ENCODE measurements at places on chromosomes 13 and 19.
A peak's percentile ranks its signal among the peaks of the same experiment; 100 is the strongest.

GRCh38 chr13:51999510-51999911 lies 11.7 kb downstream of the ATP7B start:
- no peaks in the 10 kb centered on the region for H3K36me3 ChIP-seq
- H3K4me3 ChIP-seq, result no peak overlapping the region
- no peak for DNase-seq

- H3K27me3 ChIP-seq, result peaks cover 8% of the 10 kb centered on the region
- no peaks in the 10 kb centered on the region for H3K4me1 ChIP-seq
- H3K36me3 ChIP-seq, result no peaks in the 10 kb centered on the region
- H3K4me3 ChIP-seq, result no peak overlapping the region
- no peak for DNase-seq
- no peak overlapping the region for H3K27ac ChIP-seq
Measured at GRCh38 chr13:23440821-23441618, 7.5 kb upstream of the SACS start.

DNA sequence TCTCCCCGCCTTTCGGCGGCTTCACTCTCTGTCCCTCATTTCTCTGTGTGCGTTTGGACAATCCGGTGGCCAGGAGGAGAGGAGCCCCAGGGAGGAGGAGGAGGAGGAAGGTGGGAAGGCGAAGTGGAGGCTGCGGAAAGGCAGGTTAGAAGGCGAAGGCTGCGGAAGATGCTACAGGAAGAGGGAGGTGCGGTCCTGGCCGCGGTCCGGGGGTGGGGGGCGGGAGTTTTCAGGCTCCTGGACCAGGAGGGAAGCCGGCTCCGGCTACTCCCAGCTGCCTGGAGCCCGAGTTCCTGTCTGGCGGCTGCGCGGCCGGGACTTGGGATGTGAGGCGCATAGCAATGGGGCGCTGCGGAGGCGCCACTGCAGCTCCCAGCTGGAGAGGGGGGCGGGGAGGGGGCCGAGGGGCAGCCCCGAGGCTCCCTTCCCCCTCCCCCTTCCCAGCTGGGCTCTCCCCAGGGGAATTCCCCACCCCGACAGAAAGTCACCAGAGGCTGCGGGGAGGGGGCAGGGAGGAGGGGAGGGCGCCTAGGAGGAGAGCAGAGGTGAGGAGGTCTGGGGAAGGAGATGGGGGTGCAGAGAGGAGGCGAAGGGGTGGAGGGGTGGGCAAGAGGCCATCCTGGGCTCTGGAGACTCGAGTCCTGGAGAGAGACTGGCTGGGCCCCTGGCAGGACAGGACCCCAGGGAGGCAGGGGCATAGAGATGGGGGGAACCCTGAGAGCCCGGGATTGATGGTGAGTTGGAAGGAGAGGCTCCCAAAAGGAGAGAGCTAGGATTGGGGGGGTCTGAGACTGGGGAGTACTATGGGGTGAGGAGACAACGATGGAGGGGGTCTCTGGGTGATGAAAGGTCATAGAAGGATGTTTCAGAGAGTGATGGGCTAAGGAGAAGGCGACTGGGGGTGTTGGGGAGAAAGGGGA lies 2.0 kb downstream of the LRRC4B start:
- H3K36me3 ChIP-seq, result no peaks in the 10 kb centered on the region
- peak overlapping the region; percentile 71 for H3K4me3 ChIP-seq
- H3K27ac ChIP-seq, result no peak overlapping the region
- DNase-seq, result peak; percentile 20
- H3K27me3 ChIP-seq, result peaks cover 65% of the 10 kb centered on the region

GRCh38 chr19:55686311-55687050 lies 11.5 kb downstream of the EPN1 start:
- H3K36me3 ChIP-seq, result no peaks in the 10 kb centered on the region
- H3K4me3 ChIP-seq, result no peak overlapping the region
- peak overlapping the region; percentile 46 for H3K27ac ChIP-seq
- no peak for DNase-seq
- no peaks in the 10 kb centered on the region for H3K27me3 ChIP-seq

DNA sequence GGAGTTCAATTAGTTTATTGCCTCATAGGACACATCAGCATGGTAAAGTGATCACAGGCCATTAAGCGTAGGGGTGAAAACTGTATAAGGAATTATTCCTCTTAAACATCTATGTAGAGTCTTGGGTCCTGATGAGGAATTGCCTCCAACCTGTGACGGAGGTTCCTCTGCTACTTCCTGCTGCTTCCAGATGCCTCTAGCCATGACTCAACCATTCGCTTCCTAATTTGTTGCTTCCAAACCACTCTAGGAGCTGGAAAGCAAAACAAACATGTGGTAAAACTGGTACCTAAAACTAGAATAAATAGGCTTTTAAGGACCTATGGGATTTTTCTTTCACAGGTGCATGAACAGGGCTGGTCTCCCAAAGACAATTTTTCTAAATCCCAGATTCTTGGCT lies 253.8 kb downstream of the KLF12 start:
- no peak for DNase-seq
- H3K36me3 ChIP-seq, result peaks cover 9% of the 10 kb centered on the region
- no peak overlapping the region for H3K27ac ChIP-seq
- no peak overlapping the region for H3K4me3 ChIP-seq
- no peaks in the 10 kb centered on the region for H3K27me3 ChIP-seq
- peaks cover 15% of the 10 kb centered on the region for H3K4me1 ChIP-seq

DNA sequence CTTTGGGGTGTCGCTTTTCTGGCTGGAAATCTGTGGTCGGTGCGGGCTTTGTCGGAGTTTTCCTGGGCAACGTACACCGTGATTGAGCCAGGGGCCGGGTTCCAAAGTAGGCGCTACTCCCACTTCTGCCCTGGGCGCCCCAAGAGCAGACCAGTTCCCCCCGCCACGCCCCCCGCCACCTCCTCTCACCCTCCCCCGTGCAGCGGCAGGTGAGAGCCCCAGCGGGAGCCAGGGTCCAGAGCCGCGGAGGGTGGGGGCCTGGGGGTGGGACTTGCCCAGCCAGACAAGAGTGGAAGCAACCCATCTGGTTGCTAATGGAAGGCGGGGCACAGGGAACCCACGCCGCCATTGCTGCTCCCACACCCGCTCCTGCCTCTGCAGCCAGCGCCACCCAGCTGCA lies 2195.9 kb downstream of the PCDH9 start:
- H3K27me3 ChIP-seq, result no peaks in the 10 kb centered on the region
- no peaks in the 10 kb centered on the region for H3K4me1 ChIP-seq
- no peak overlapping the region for H3K27ac ChIP-seq

- no peak for DNase-seq
- no peaks in the 10 kb centered on the region for H3K36me3 ChIP-seq
- H3K27me3 ChIP-seq, result no peaks in the 10 kb centered on the region
Measured at GRCh38 chr13:114106991-114107685, 25.3 kb downstream of the RASA3 start.

DNA sequence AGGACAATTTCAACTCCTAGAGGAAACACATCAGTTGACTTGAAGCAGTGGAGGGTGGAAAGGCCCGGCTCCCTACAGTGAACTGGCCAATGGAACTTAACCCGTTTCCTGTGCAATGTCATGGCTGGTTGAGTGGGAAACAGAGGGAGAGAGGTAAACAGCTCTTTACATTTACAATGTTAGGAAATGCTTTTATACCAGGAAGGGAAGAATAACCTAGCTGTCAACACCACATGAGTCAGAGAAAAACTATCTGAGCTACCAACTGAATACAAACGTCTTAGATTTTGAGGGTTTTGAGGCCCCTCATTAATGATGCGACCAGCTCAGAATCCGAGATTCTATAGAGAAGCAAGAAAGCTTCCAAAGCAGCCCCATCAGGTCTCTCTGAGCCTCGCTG lies 36.7 kb downstream of the CARD8 start:
- H3K36me3 ChIP-seq, result peaks cover 9% of the 10 kb centered on the region
- no peak overlapping the region for H3K27ac ChIP-seq
- no peak overlapping the region for H3K4me3 ChIP-seq
- peaks cover 4% of the 10 kb centered on the region for H3K4me1 ChIP-seq

DNA sequence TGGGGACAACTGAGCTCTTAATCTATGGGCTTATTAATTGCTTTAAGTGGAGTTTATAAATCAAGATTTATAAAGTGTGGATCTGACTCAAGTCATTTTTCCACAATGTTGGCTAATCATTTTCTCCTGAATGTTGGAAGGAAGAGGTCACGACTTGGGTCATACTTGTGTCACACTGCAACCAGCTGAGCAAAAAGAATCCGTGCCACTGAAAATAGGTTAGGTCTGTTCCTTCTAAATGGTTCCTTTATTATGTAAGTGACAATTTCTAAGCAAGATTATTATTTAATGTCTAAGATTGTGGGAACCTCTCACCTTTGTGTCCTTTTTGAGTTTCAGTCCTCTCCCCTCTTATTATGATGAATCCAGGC lies 178.6 kb downstream of the SHISA2 start:
- H3K27ac ChIP-seq, result peak overlapping the region; percentile 45
- H3K27me3 ChIP-seq, result no peaks in the 10 kb centered on the region
- H3K4me3 ChIP-seq, result peak overlapping the region; percentile 29

DNA sequence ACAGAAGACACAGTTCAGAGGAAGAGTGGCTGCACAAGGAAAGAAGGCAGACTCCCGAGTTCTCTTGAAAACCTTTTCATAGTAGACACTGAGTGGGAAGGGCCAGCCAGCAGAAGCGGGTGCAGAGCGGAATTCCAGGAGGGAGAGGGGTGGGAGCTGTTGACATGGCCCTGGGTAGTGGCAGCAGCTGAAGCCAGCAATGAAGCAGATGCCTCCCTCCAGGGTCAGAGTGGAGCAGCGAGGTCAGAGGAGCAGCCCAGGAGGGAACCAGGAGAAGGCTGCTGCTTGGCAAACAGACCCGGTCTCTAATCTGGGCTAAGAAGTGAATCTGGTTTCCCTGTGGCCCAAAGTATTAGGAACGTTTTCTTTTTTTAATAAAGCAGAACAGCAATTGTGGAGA lies 73.9 kb upstream of the SPATA13 start:
- no peak overlapping the region for H3K4me3 ChIP-seq
